HS-5 (cell line): ENCODE measurements at places on chromosomes 5 and 9.

DNA sequence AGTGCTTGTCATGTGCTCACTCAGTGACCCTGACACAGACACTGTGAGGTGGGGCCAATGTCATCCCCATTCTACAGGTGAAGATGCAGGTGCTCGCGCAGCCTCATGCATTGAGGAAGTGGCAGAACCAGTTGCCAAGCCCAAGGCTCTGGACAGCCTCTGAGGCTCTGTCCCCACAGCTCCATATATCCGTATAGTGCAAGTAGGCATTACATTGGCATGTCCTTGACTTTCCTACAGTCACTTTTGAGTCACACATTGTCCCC is 58.8 kb upstream of the ANGPTL2 start:
- no peak for DNase-seq

DNA sequence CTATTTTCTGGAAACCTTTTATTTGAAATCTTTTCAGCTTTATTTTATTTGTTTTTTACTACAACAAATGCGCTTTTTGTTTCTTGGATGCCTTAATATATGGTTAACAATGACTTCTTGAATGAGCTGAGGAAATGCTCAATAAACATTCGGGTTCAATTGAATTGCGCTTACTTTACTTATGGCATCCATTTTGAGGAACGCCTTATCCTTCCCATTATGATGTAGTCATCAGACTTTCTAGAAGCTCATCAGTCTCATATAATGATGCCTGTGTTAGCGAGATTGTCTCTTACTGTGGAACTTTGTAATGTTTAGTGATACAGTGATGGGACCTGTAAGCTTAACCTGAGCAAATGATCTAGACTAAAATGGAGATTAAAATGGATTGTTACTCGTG is 916 bp downstream of the SHLD3 start:
- DNase-seq, result no peak

- DNase-seq, result no peak
Measured at GRCh38 chr5:136084698-136085097, 47.9 kb upstream of the SMAD5 start.

DNA sequence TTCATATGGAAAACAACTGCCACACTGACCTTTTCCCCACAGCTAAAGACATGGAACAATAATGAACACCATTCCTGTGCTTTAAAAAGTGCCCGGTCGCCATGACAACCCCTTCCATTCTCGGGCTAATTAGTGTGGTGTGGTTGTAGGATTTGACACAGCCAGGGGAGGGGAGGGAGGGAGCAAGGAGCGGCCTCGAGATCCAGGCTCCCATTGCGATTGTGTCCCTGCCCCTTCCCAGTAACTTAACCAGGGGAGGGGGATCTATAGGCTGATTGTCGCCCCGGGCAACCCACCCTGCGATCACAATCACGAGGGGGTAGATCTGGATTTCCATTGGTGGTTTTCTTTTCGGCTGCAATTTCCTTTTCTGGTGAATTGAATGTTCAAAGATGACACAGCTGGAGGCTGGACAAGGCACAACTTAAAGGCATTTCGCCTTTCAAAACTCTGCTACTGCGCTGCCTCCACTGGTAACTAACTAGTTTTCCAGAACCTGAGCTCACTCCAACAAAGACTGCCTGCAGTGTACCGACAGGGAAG is 96.7 kb upstream of the RETREG1 start:
- no peak for DNase-seq

DNA sequence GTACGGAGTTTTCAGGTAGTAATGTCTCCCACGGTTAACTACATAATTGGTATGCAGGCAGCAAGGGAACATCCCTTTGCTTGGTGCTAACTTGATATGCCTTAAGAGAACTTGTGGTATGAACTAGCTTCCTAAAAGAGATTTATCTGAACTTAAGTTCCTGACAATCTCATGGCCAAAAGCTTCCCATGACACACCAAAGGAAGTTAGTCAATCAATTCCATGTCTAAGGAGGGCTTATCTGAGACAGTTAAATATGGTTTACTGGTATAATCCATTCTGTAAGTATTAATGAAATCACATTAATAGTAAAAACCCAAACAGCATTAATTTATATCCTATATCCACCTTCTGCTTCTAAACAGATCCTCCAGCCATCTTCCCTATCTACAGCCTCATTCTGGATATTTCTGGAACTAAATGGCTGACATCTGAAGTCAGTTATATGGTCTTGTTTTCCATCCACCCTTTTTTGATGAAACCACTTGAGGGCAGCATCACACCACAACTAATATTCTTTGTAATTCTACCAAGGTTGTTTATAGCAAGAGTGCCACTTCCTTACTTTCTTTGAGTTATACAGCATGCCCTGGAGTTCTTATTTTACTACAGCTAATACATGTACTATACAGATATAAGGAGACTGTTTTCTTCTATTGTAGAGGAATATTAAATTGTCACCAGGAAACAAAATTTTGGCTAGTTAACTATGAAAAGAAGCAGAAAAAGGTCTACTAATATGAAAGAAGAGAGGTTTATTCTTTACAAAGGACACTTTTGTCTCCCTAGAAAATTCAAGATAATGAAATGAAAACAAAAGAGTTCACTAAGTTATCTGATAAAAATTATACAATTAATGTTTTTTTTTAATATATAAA is 34.7 kb downstream of the SHOC1 start:
- peak; percentile 87 for DNase-seq

GRCh38 chr9:133653638-133654037 is 17.5 kb downstream of the DBH start:
- no peak for DNase-seq

- no peak for DNase-seq
Measured at GRCh38 chr9:68560071-68560844, 19.6 kb upstream of the TMEM252 start.
